SIG-M5 (cell line): ENCODE measurements at places on chromosomes 11 and 22.

- no peak for DNase-seq
Measured at GRCh38 chr11:83025267-83025704, 46.4 kb downstream of the RAB30 start.

GRCh38 chr11:10349281-10349665 lies 44.4 kb downstream of the ADM start:
- no peak for DNase-seq

DNA sequence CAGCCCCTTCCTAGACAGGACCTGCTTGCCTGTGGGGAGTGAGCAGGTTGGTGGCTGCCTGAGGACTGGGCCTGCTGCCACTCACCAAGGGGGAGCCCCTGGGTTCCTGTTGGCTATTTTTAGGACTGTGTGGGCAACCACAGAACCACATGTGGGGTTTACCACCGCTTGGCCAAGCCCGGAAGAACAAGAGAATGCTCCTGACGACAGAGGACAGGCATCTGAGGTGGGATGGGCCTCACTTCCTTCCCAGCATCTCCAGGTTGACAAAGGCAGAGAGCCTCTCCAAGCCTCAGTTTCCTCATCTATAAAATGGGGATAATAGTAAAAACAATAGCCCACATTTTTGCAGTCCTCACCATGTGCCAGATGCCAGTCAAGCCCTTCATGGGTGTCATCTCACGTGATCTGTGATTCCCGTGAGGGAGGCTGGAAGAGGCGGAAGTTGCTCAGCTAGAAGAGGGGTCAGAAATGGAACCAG lies 43.6 kb downstream of the LRRC32 start:
- peak; percentile 40 for DNase-seq

DNA sequence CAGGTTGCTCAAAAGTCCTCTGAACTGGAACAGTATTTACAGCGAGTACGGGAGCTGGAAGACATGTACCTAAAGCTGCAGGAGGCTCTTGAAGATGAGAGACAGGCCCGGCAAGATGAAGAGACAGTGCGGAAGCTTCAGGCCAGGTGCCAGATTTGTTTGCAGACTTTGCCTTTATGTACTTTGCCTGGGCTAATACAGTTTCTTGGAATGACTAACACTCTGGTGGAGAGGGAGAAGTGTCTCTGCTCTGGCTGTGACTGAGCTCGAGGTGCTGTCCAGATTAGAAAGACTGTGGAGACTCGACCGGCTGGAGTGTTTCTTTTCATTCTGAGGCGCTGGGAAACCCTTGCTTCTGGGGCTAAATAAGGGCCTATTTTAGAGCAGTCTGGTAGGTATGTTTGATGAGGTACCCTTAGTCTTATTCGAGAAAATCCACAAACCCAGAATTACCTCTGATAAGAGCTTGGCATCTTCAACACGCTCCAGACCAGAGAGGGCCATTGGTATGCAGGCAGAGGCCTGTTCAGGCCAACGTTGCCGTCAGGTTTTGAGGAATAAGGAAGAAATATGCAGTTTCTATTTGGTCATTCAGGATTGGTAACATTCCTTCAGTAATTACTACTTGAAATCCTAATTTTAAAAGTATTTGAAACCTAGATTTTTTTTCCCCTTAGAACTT lies 76.5 kb downstream of the SWAP70 start:
- DNase-seq, result no peak

- no peak for DNase-seq
Measured at GRCh38 chr11:67664213-67664585, 10.2 kb downstream of the ALDH3B2 start.

- no peak for DNase-seq
Measured at GRCh38 chr11:62889484-62890437, 9.1 kb downstream of the SLC3A2 start.

DNA sequence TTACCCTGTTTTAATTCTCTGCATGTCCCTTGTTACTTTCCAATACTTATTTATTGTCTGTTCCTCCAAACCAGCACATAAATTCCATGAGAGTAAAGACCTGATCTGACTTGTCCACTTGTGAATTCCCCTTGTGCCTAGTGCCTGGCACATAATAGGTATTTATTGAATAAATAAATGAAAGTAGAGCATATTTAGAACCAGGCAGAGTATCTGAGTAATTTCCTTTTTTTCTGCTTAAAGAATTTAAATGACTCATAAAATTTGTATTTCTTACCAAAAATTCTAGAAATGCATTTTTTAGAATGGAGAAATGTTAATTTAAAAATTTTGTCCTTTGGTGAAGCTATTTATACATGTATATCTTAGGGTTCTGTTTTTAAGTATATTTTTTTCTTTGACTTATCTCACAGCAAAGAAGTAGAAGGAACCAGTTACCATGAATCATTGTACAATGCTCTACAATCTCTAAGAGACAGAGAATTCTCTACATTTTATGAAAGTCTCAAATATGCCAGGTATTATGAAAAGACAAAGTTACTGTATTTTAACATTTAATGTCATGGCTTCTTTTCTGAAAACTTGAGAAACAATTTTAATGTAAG lies 96.8 kb downstream of the ATM start:
- DNase-seq, result no peak

- DNase-seq, result no peak
Measured at GRCh38 chr11:130620548-130620947, 172.1 kb downstream of the ADAMTS15 start.

- DNase-seq, result no peak
Measured at GRCh38 chr11:44851496-44851895, 99.2 kb downstream of the TP53I11 start.

GRCh38 chr11:102925988-102926387 lies 29.5 kb downstream of the MMP13 start:
- no peak for DNase-seq

GRCh38 chr11:57154739-57155138 lies 27.0 kb upstream of the LRRC55 start:
- no peak for DNase-seq

DNA sequence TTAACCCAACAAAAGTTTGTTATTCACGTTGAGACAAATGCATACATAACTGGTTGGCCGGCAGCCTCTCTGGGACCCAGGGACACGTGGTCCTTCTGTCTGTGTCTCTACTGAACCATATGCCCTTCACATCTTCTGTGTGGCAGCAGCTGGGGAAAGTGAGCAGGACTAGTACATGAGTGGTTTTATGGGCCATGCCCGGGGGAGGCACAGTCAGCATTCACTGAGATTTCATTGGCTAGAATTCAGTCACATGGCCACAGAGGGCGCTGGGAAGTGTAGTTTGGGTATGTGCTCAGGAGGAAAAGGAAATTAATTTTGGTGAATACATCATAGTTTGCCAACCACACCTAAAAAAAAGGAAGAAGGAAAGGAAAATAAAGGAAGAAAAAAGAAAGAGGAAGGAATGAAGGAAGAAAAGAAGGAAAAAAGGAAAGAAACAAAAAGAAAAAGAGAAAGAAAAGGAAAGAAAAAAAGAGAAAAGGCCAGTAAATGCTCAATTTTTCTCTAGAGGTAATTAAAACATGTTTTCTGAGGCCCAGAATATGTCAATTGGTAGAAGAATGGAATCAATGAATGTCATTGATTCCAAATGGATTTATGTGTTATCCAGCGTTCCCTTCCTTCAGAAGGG lies 55.9 kb upstream of the KIRREL3 start:
- DNase-seq, result no peak

DNA sequence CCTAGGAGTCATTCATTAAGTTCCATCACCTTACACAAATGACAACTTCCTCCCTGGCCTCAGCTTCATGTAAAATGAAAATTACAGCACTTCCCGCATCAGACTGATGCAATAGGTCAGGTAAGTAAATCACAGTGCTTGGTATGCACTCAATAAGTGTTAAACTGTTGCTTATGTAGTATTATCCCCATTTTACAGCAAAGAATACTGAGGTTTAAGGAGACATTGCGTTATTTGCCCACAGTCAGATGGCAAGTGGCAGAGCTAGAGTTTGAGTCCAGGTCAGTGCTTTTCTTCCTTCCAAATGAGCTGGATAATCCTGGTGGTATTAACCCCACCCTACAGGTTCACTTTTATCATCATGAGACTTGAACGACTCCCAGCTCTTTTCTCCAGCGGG lies 29.7 kb downstream of the WT1 start:
- no peak for DNase-seq

GRCh38 chr11:6927030-6927617 lies 898 bp downstream of the ZNF215 start:
- no peak for DNase-seq

DNA sequence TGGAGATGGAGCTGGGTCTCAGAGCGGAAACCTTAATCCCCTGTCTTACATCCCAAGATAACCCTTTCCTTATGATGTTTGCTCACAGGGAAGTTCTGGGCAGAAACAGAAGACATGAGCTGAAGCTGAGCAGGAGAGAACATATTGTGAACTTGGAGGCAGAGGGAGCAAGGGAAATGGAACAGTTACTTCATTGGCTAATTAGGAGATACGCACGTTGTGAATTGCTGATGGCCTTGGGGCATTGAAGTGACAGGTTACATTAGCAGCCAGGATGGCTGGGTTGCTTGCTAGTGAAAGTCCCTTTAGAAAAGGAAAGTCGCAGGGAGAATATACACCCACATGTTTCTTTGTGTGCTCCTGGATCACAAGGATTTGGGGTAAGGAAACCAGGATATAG lies 48.7 kb downstream of the TENM4 start:
- no peak for DNase-seq

GRCh38 chr11:35487532-35488078 lies 37.8 kb downstream of the PAMR1 start:
- DNase-seq, result no peak

GRCh38 chr22:43860126-43860525 lies 2.2 kb downstream of the SULT4A1 start:
- no peak for DNase-seq

- no peak for DNase-seq
Measured at GRCh38 chr11:130546901-130547694, 98.7 kb downstream of the ADAMTS15 start.

DNA sequence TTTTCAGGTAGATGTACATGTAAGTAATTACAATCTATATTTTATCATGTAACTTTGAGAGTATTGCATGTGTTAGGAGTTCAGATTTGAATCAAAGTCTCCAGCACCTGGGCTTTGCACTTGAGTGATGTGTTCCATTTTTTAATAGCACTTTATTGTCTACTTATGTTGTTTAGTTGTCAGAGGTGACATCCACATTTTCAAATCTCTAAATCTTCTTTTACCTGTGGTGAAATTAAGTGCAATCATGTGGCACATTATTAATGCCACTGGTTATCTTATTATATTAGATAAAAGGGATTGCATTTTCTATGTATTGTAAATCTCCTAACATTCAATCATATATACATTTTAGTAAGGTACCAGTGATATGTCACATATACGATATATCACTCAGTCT lies 333.4 kb downstream of the AASDHPPT start:
- no peak for DNase-seq

DNA sequence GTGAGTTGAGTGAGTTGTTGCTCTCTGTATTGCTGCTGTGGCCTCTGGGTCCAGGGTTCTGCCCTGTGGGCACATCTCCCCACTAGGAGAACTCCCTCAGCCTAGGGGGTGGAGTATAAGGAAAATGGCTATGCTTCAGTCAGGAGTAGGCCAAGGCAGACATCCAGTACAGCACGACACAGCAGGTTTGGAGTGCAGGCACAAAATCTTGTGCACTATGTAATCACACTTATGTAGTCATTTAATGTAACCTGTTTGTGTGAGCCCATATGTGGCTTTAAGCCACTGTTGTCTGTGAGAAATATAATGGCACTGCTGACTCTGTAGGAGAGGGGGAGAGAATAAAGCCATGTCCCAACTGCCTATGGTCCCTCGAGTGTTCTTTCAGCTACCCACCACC lies 90.1 kb downstream of the CCDC83 start:
- DNase-seq, result no peak

DNA sequence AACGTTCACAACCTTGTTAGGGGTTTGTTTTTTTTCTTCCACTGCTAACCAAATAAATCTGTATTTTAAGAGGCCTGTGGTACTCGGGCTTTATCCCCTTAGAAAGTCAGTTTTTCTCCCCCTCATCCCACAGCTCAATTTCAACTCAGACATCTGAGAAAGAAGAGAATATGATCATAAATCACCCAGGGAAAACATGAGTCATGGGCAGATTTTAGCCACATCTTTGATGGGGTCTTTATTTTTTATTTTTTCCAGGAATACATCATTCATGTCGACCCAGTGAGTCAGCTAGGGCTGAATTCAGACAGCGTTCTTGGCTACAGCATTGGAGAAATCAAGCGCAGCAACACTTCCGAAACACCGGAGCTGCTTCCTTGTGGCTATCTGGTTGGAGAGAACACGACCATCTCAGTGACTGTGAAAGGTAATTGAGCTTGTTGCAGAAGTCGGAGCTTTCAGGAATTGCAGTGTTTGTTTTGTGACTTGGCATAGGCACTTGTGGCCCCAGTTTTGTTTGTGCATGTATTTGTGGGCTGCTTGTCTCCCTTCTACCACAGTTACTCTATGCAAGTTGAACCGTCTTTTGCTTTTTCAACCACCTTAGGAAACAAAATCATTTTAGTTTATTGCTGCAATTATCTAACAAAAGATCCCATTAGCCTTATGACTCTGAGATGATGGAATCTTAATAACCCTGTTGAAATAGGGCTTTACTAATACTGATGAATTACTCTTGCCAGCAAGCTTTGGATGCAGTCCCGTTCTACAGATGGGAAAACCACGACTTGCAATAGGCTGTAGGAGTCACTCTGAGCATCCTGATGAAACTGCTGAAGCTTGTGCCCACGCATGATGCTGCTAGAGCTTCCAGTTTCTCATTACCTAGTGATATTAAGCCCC lies 62.7 kb downstream of the DBX1 start:
- DNase-seq, result no peak

DNA sequence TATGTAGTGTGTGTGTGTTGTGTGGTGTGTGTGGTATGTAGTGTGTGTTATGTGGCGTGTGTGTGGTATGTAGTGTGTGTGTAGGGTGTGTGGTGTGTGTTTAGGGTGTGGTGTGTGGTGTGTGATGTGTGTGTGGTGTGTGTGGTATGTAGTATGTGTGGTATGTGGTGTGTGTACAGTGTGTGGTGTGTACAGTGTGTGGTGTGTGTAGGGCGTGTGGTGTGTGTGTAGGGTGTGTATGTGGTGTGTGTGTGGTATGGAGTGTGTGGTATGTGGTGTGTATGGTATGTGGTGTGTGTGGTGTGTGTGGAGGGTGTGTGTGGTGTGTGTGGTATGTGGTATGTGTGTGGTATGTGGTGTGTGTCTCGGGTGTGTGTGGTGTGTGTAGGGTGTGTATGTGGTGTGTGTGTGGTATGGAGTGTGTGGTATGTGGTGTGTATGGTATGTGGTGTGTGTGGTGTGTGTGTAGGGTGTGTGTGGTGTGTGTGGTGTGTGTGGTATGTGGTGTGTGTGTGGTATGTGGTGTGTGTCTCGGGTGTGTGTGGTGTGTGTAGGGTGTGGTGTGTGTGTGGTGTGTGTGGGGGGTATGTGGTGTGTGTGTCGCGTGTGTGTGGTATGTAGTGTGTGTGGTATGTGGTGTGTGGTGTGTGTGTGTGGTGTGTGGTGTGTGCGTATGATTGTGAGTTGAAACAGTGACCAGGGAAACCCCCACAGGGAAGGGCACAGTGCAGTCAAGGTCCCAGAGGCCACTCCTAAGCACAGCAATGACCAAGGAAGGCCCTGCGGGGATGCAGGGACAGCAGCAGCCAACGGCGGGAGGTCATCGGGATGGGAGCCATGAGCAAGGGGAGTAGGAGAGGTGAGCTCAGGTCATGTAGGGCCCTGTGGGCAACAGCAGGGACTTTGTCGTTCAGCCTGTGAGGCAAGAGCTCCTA lies 2.9 kb upstream of the PPP6R2 start:
- no peak for DNase-seq
